ENCODE measurements at places on chromosomes 1 and 21.

GRCh38 chr1:26723013-26723991, 27.5 kb downstream of the ARID1A start:
- peak; percentile 28 for DNase-seq

- no peak for DNase-seq
Observed at GRCh38 chr1:221306239-221306638, 427.0 kb downstream of the HLX start.

DNA sequence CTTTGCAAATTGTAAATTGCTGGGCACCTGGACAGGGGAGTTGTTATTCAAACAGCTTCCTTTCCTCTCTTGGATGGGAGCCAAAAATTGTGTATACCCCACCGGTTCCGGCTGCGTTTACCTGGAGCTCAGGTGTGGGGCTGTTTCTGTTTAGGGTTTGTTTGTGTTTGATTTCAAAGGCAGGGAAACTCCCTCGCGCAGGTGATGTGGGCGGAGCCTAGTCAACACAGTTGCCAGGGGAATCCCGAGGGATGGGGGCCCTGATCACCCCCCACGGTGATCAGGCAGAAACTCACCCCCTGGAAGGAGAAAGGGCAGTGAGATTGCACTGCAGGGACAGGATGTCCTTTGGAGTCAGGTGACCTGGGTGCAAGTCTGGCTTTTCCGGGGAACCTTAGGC, 28.3 kb downstream of the CDCP2 start:
- DNase-seq: no peak

DNA sequence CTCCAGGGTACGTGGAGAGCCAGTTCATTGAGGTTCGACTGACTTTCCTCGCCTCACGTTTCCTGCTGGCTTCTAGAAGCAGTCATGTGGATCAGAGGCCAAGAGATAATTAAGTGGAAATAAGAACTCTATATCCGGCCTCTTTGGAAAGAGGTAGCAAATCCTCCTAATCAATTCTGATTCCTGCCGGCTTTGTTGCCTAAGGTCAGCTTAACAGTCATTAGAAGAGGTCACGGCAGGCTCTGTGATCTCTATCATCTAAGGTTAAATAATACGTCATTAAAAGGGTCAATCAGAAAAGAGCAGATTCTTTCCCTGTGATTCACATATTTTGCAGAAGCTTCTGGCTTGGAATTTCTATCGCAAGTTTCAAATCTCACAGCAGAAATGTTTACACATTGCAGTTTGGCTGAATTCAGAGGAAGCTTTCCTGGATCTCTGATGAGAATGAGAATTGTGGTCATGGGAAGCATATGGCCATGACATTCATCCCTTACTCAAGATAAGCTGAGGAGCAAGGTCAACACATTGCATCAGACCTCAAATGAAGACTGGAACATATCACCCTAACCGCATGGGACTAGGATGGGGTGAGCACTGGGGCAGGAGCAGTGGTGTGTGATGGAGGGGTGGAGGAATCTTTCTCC, 189.4 kb downstream of the PBX1 start:
- DNase-seq: no peak

- no peak for DNase-seq
Observed at GRCh38 chr1:29393451-29393826, 157.1 kb downstream of the PTPRU start.
